HS-27A (cell line): ENCODE measurements at places on chromosomes 4 and X.
A peak's percentile ranks its signal among the peaks of the same experiment; 100 is the strongest.

DNA sequence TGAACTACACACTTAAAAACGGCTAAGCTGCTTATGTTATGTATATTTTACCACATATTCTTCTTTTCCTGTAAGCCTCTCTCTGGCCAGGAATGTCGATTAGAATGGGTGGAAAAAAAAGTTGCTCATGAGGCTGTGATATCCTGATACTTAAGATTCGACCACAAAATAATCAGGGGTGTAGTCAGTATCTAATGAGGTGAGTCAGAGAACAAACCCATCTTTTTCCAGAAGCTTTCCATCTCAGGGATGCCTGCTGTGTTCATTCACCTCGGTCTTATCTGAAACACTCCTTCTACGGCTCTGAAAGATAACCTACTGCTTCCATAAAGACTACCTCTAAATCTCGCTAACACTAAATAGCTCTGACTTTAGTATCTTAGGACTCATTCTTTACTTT, 142.7 kb upstream of the MAP3K15 start:
- DNase-seq = no peak

DNA sequence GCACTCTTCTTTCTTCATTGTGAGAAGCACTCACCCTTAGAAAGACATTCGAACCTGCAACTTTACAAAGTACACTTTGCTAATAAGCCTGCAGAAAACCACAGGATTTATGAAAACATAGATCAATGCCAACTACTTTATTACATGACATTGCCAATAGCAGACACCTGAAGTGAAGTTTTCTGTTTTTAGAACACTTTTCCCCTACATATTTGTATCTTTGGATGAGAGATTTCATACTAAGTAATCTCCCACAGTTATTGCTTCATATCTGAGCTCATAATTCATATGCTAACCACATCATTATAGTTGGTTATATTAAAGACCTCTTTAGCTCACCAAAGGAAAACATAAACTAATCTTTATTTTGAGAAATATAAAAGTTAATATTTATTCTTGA, 276.5 kb upstream of the CTSO start:
- DNase-seq = no peak

DNA sequence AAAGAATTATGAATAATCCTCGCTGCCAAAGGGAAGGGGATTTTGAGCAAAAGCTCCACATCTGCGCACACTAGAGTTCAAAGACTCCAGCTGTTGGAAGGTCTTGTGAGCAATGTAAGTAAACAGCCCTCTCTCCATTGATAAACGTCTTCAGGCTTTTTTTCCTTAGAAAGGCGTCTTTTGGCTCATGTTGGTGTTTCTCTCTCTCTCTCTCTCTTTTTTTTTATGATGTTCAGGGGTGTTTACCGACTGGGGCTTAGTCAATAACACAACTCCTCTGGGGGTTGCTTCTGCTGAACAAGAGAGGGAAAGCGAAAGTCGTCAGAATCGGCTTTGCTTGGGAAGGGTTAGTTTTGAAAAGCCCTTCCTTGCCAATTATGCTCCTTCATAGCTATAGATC, 53.2 kb upstream of the C1QTNF7 start:
- DNase-seq = no peak

DNA sequence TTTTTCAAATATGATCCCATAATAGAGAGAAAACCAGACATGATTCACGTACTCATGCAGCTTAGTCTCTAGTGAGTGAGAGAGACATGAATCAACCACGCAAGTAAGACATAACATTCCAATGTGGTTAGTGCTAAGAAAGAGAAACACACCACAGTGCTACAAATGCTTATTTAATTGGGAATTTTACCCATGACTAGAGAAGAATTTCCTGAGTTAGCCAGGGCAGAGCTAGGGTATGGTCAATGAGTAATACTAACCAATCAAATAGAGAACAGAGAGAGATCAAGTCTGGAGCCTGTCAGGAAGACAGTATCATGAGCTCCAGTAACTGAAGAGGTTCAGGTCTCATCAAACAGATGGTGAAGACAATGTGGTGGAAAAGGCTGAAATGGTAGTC, 495.2 kb downstream of the PDGFC start:
- DNase-seq = peak; percentile 94

DNA sequence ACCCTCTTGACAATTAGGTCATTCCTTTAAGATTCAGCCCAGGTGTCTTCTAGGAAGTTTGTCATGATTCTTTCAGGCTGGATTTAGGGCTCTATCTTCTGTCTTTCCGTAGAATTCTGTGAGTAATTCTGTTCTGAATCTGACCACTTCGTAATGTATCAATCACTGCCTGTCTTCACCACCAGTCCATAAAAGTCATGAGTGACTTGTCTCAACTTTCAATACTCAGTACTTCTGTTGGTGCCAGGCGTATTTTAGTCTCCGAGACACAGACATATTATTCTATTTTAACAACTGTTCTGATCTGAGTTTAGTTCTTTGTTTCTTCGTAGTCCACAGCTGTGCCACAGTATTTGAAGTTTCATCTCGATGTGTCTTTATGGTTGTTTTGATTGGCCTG, 310.7 kb downstream of the PPARGC1A start:
- DNase-seq = no peak

- no peak for DNase-seq
Observed at GRCh38 chr4:85946821-85947220, 413.0 kb downstream of the MAPK10 start.

DNA sequence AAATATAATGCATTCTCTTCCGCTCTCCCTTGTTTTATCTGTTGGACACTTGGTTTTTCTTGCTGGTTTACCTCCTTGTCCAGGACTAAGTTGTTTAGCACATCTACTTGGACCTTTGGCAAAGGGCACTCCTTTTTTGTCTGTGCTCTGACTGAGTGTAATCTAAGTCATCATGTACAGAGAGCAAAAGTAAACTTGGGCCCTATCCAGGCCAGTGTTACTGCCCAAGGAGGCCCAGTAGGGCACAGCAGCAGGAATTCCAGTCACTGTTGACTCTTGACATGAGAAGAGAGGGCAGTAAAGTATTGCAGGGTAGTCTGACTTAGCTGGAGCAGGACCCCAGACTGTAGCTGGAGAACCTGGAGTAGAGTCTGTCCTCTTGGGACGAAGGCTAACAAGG, 445.5 kb downstream of the ZIC3 start:
- no peak for DNase-seq

DNA sequence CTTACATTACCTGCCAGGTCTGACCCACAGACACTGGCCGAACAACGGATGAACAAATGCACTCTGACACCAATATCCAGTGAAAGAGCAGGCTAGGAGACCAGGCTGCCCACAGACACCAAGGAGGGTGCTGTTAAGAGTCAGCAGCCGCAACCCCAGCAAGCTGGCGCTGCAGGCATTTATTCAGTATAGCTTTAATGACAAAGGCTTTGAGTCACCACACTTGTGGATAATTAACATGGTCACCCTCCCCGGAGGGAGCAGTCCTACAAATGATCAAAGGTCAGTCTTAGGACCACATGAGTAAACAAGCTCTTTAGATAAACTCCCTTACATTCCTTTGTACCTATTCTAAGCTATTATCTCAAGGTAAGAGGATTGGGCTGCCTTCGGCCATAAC, 368.5 kb upstream of the GRID2 start:
- DNase-seq = no peak

DNA sequence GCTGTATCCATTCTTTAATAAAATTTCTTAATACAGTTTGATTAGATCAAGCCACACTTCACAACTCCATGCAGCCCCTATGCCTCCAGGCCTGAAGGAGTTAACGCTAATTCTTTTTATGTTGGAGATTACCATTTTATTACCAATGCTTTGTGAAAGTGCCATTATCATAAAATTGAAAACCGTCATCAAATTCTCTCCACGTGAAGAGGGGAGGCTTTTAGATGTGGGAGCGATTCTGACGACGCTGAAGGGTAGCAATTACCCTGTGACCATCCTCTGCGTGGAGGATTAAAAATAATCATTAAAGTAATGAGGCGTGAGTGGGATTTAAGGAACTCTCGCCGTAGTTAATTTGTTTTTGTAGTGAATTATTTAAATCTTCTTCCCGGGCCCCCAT, 278.8 kb downstream of the CRLF2 start:
- no peak for DNase-seq

GRCh38 chr4:152352622-152353116, 183.2 kb downstream of the FBXW7 start:
- DNase-seq = peak; percentile 64
